ENCODE measurements at places on chromosomes 5 and 9. TPM values are rescaled to one million over a fixed set of nuclear protein-coding genes. Genes with fewer than 3 reads are reported as not detected.

MEF2C gene
- 27.6 TPM for total RNA-seq

MAMDC4 gene
- 1.0 TPM for total RNA-seq

C9orf50 gene
- total RNA-seq, result 0.27 TPM

LRRC19 gene
- total RNA-seq, result not detected

SVEP1 gene
- 37.2 TPM for total RNA-seq

GFI1B gene
- total RNA-seq, result not detected

TAF11L9 gene
- total RNA-seq, result not detected

SLC36A3 gene
- total RNA-seq, result not detected

RBM18 gene
- total RNA-seq, result 11.0 TPM

PNPLA7 gene
- 4.1 TPM for total RNA-seq

NAIF1 gene
- 7.7 TPM for total RNA-seq

SPRY4 gene
- total RNA-seq, result 9.2 TPM

SMC2 gene
- total RNA-seq, result 6.7 TPM

IL31RA gene
- total RNA-seq, result not detected

DNA sequence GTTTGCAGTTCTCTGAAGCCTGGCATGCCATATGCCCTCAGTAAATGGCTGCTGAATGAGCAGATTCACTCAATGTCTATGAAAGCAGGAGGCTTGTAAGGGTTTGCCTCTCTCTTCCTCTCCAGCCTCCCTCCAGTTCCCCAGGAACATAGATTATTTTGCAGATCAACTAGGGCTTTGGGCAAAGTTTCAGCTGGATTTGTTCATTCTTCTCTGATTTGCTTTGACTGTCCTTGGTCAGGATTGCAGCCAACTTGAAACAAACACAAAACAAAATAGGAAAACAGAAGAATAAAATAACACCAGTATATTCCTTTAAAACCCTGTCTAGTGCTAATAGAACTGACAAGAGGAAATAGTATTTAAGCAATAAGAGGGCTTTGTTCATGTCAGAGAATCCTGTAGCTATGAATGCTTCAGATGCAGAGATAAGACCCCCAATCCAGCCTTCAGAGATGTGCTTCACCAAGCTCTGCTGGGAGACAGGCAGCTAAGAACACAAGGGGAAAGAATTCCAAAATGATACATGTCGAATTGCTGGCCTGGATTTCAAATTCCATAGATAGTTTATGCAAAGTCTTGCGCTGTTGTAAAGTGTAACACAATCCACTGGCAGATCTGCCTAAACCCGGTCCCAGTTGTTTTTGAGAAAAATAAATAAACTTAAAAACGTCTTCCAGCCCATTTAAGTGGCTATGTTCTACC is 174.3 kb downstream of the PAPPA start:
- no peaks in the 10 kb centered on the region for H3K27me3 ChIP-seq
- H3K36me3 ChIP-seq, result no peaks in the 10 kb centered on the region
- no peaks in the 10 kb centered on the region for H3K4me1 ChIP-seq
- no peak overlapping the region for H3K4me3 ChIP-seq
- H3K27ac ChIP-seq, result no peak overlapping the region
- ATAC-seq, result peak; percentile 28

DNA sequence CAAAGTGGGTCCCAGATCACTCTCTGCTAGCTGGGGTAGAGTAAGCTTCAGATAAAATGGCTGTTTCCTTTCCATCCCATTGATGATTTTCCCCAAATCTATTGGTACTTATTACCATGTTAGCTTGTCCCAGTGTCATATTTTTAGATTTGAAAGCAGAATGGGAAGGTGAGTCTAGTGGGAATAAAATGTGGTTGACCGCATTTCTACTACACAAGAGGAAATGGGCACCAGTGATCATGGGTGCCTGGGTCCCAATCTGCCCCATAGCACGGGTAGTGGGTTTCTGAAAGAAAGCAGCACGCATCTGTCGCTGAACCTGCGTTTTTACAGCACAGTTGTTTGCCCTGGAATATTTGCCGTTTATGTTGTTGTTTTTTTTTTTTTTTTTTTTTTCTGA is 20.1 kb downstream of the DAPK1 start:
- no peaks in the 10 kb centered on the region for H3K27me3 ChIP-seq
- H3K36me3 ChIP-seq, result no peaks in the 10 kb centered on the region
- peaks cover 20% of the 10 kb centered on the region for H3K4me1 ChIP-seq
- no peak for ATAC-seq
- no peak overlapping the region for H3K4me3 ChIP-seq

- ATAC-seq, result no peak
- H3K27me3 ChIP-seq, result no peaks in the 10 kb centered on the region
- peaks cover 5% of the 10 kb centered on the region for H3K36me3 ChIP-seq
- no peak overlapping the region for H3K27ac ChIP-seq
- no peak overlapping the region for H3K4me3 ChIP-seq
- H3K4me1 ChIP-seq, result no peaks in the 10 kb centered on the region
These were observed 191.3 kb upstream of the SH3GL2 start for GRCh38 chr9:17387565-17387964.

DNA sequence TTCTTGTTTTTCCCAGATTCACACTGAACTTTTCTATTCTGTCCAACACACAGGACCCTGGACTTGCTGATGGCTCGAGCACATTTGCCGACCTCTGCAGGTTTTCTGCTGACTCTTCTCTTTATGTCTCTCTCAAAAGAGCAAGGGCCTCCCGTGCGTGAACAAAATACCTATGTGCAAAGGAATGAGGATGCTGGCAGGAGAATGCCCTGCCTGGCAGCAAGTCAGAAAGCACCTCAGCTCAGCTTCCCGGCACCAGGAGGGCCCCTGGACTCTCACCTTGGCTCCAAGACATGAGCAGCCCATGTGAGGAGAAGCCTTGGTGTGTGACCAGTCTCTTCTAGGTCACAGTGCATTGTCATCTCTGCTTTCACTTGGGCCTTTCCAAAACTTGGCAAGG is 36.1 kb downstream of the PAPPA start:
- peaks cover 12% of the 10 kb centered on the region for H3K27me3 ChIP-seq
- H3K27ac ChIP-seq, result no peak overlapping the region
- no peak overlapping the region for H3K4me3 ChIP-seq
- H3K4me1 ChIP-seq, result no peaks in the 10 kb centered on the region
- no peak for ATAC-seq
- H3K36me3 ChIP-seq, result no peaks in the 10 kb centered on the region

GRCh38 chr5:133696782-133697507 is 84.6 kb upstream of the FSTL4 start:
- H3K27ac ChIP-seq, result no peak overlapping the region
- H3K4me3 ChIP-seq, result no peak overlapping the region
- H3K27me3 ChIP-seq, result peaks cover 5% of the 10 kb centered on the region

DNA sequence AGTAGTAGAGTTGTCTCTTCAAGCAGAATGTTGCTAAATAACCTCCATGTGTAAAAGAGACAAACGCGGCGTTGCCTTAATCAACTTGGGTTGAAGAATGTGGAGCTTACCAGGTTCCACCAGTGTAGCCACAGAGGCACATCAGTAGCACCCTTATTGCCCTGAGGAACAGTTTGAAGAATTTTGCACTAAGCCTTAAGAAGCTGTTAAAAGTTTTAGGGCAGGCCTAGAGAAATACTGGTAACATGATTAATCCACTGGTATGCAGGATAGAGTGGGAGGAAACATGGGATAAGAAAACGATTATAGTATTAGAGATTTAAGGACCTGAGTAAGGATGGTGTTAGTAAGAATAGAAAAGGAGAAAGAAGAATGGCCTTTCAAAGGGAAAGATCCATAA is 100.6 kb downstream of the ZCCHC7 start:
- no peaks in the 10 kb centered on the region for H3K36me3 ChIP-seq
- H3K27ac ChIP-seq, result no peak overlapping the region
- no peak for ATAC-seq
- no peaks in the 10 kb centered on the region for H3K4me1 ChIP-seq
- H3K27me3 ChIP-seq, result no peaks in the 10 kb centered on the region

GRCh38 chr5:68891718-68892117 is 202.1 kb upstream of the SLC30A5 start:
- no peak overlapping the region for H3K27ac ChIP-seq
- H3K27me3 ChIP-seq, result no peaks in the 10 kb centered on the region
- H3K36me3 ChIP-seq, result no peaks in the 10 kb centered on the region
- no peak for ATAC-seq
- H3K4me3 ChIP-seq, result no peak overlapping the region

DNA sequence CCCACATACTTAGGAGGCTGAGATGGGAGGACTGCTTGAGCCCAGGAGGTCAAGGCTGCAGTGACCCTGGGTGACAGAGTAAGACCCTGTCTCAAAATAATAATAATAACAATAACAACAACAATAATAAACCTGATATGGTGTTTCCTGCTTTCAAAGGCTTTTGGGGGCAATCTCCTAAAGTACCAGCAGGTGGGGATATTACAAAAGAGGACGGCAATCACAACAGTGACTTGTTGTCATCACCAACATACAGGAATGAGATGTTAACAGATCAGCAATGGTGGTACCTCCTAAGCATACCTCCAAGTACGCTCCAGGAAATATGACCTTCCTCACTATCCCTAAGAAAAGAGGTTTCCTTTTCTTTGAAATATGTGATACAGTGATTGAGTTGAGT is 91.1 kb upstream of the RNF180 start:
- no peak overlapping the region for H3K4me3 ChIP-seq
- no peaks in the 10 kb centered on the region for H3K36me3 ChIP-seq
- H3K4me1 ChIP-seq, result no peaks in the 10 kb centered on the region
- no peak for ATAC-seq
- no peak overlapping the region for H3K27ac ChIP-seq

DNA sequence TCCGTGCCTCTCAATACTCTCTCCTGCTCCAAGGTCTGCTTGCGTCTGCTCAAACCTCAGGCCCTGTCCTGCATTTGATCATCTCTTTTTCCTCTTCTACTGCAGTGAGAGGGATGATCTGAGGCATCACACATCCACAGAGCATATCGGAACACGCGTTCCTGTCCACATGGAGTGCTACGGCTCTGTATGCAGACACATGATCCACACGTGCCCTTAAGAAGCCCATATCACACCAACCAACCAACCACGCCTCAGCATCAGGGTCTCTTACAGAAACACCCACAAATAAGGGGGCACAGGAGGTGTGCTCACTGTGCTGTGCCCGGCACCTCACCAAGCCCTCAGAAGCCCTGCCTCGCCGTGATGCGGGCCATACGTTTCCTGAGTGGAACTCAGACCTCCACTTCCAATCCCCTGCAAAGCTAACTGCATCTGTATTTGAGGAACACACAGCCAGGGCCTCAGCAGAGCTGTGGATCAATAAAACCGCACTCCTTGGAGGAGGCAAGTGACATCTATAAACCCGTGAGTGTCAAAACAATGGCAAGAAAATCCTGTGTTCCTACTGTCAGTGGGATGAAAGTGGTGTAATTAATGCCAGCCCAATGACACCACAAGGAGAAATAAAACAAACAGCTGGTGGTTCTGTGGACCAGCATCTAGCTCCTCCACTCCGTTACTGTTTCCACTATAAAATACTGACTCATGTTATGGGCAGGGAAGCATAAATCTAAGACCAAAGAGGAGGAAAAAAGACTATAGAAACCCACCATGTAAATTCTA is 40.4 kb downstream of the AK8 start:
- H3K36me3 ChIP-seq, result no peaks in the 10 kb centered on the region
- H3K4me3 ChIP-seq, result no peak overlapping the region
- H3K4me1 ChIP-seq, result no peaks in the 10 kb centered on the region
- no peak for ATAC-seq

DNA sequence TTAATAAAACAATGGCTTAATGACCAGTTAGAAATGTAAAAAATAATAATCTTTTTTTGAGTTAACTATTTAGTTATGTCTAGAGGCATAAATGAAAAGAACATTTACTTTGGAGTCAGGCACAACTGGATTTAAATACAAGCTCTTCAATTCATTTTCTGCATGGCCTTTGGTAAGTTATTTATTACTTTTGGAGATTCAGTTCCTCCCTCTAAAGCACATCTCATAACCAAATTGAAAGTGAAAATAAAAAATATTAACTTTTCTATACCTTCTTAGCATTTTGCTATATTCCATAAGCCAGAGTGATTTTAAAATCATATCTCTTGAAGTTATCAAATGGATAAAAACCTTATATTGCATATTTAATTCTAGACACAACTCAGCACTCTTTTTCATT is 434.9 kb upstream of the SMARCA2 start:
- no peak for ATAC-seq
- H3K36me3 ChIP-seq, result no peaks in the 10 kb centered on the region
- H3K27ac ChIP-seq, result no peak overlapping the region
- no peak overlapping the region for H3K4me3 ChIP-seq
- no peaks in the 10 kb centered on the region for H3K4me1 ChIP-seq

GRCh38 chr9:128921881-128922763 is 1.3 kb downstream of the PHYHD1 start:
- H3K4me3 ChIP-seq, result peak overlapping the region; percentile 83
- ATAC-seq, result peak; percentile 84
- H3K27ac ChIP-seq, result peak overlapping the region; percentile 83
- H3K36me3 ChIP-seq, result no peaks in the 10 kb centered on the region

DNA sequence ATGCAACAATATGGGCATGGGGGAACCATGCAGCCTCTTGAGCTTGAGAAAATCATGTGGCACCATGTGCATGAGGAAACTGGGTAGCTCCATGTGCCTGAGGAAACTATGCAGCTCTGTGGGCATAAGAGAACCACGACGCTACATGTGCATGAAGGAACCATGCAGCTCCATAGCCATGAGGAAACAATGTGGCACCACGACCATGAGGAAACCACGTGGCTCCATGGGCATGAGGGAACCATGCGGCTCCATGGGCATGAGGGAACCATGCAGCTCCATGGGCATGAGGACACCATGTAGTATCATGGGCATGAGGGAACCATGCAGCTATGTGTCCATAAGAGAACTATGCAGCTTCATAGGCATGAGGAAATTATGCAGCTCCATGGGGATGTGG is 140.8 kb downstream of the CAVIN4 start:
- H3K36me3 ChIP-seq, result no peaks in the 10 kb centered on the region
- peaks cover 9% of the 10 kb centered on the region for H3K27me3 ChIP-seq
- no peak overlapping the region for H3K27ac ChIP-seq
- ATAC-seq, result no peak
- no peak overlapping the region for H3K4me3 ChIP-seq

- no peak for ATAC-seq
- no peaks in the 10 kb centered on the region for H3K36me3 ChIP-seq
- H3K27ac ChIP-seq, result peak overlapping the region; percentile 95
- H3K27me3 ChIP-seq, result no peaks in the 10 kb centered on the region
These were observed 1.0 kb downstream of the SMIM3 start for GRCh38 chr5:150779397-150780186.

GRCh38 chr9:20220286-20220685 is 402.0 kb downstream of the MLLT3 start:
- no peaks in the 10 kb centered on the region for H3K27me3 ChIP-seq
- no peaks in the 10 kb centered on the region for H3K4me1 ChIP-seq
- H3K27ac ChIP-seq, result no peak overlapping the region
- no peak for ATAC-seq
- H3K36me3 ChIP-seq, result no peaks in the 10 kb centered on the region

GRCh38 chr9:93300175-93300572 is 116.2 kb downstream of the WNK2 start:
- H3K27me3 ChIP-seq, result no peaks in the 10 kb centered on the region
- H3K27ac ChIP-seq, result no peak overlapping the region
- no peaks in the 10 kb centered on the region for H3K36me3 ChIP-seq
- no peaks in the 10 kb centered on the region for H3K4me1 ChIP-seq
- H3K4me3 ChIP-seq, result no peak overlapping the region
- no peak for ATAC-seq

GRCh38 chr9:104682642-104683041 is 11.7 kb upstream of the OR13D1 start:
- H3K4me1 ChIP-seq, result no peaks in the 10 kb centered on the region
- no peak overlapping the region for H3K27ac ChIP-seq
- no peaks in the 10 kb centered on the region for H3K27me3 ChIP-seq
- H3K36me3 ChIP-seq, result no peaks in the 10 kb centered on the region
- ATAC-seq, result no peak

Data from gastroesophageal sphincter (tissue), 4 donors.